Hematopoietic multipotent progenitor cell (in vitro differentiated cells): ENCODE measurements at places on chromosomes 12 and 14. TPM values are rescaled to one million over a fixed set of nuclear protein-coding genes. Genes with fewer than 3 reads are reported as not detected.

GRCh38 chr14:100076606-100077005, 11.4 kb downstream of the EVL start:
- no peak for DNase-seq

GRCh38 chr14:101559624-101560533, 1.4 kb upstream of the DIO3 start:
- no peak for DNase-seq

GRCh38 chr14:47327336-47327735, 348.1 kb downstream of the MDGA2 start:
- DNase-seq, result no peak

DNA sequence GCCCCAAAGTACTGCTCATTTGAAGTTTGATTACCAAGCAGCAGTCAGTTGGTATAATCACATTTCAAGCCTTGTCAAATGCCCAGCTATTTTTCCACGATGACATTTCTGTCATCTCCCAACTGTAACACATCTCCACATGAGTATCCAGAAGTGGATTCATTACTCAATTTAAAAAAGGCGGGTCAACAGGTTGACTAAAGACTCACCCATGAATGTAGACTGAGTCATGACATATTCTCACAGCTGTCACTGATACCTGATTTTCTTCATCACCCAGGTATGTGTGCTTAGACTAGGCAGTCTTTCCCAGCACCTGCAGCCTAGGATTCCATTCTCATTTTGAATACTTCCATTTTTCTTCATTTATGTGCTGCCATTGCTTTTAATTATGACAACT, 75.1 kb upstream of the DBX2 start:
- DNase-seq, result no peak

DNA sequence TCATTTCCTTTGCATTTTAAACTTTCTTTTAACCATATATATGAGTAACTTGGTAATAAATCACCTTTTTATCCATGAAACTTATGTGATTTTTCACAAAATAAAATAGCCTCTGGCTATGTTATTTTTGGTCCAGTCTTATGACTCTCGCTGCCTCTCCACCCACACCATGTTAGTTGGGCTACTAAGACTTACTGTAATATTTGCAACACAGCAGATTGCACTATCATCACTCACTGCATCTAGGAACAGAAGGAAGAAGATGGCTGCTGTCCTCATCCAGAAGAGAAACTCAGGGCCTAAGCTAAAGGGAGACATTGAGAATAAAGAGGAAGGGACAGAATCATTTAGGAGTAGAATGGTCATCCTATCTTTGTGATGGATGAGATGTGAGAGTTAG, 12.6 kb upstream of the B4GALNT3 start:
- DNase-seq, result no peak

DNA sequence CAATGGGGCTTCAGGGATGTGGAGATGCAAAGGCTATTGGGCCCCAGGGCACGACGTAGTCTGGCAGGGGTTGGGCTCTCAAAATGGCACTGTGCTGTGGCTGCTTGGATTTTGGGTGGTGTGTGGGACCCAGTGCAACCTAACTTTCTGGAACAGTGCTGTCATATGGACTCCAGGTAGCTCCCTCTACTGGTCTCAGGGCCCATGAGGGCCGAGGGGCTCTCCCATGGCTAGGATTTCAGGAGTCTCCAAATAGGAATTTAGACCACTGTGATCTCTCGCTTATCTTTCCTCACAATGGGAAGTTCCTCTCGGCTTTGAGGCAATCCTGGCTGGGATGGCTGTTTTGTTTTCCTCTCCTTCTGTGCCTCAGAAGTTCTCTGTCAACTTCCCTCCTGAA, 68.2 kb upstream of the MUCL1 start:
- no peak for DNase-seq

GRCh38 chr12:52647601-52648000, 4.4 kb downstream of the KRT2 start:
- no peak for DNase-seq

- no peak for DNase-seq
These were observed 16.5 kb downstream of the EID3 start for GRCh38 chr12:104319918-104320626.

- DNase-seq, result no peak
These were observed 35.1 kb downstream of the NINJ2 start for GRCh38 chr12:627863-628741.

GRCh38 chr14:59358102-59358501, 107.1 kb downstream of the GPR135 start:
- DNase-seq, result no peak

GRCh38 chr12:28235985-28236384, 45.7 kb downstream of the CCDC91 start:
- no peak for DNase-seq

DNA sequence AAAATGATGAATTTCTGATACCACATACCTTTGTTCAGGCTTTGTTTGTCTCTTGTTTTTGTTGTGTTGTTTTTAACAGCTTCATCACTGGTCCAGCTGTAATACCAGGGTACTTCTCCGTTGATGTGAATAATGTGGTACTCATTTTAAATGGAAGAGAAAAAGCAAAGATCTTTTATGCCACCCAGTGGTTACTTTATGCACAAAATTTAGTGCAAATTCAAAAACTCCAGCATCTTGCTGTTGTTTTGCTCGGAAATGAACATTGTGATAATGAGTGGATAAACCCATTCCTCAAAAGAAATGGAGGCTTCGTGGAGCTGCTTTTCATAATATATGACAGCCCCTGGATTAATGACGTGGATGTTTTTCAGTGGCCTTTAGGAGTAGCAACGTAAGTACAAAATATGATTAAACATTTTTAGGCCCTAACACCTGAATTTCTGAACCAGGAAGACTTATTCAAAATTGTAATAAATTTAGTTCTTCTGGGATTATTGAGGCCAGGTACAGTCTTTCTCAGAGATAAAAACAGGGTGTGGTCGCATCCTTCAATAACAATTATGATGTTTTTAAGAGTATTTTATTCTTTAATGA, 22.4 kb downstream of the RXYLT1 start:
- DNase-seq, result peak; percentile 63

- no peak for DNase-seq
These were observed 10.6 kb upstream of the PSEN1 start for GRCh38 chr14:73125746-73126145.

GRCh38 chr14:83300476-83301064, 1766.9 kb upstream of the SEL1L start:
- no peak for DNase-seq

- no peak for DNase-seq
These were observed 888 bp upstream of the PPP1R12A start for GRCh38 chr12:79935624-79936345.

GRCh38 chr12:81086342-81086741, 8.5 kb downstream of the ACSS3 start:
- no peak for DNase-seq

- no peak for DNase-seq
These were observed 2.1 kb downstream of the FBXO21 start for GRCh38 chr12:117188121-117188665.

GRCh38 chr12:25761356-25761755, 197.1 kb upstream of the RASSF8 start:
- DNase-seq, result no peak

DNA sequence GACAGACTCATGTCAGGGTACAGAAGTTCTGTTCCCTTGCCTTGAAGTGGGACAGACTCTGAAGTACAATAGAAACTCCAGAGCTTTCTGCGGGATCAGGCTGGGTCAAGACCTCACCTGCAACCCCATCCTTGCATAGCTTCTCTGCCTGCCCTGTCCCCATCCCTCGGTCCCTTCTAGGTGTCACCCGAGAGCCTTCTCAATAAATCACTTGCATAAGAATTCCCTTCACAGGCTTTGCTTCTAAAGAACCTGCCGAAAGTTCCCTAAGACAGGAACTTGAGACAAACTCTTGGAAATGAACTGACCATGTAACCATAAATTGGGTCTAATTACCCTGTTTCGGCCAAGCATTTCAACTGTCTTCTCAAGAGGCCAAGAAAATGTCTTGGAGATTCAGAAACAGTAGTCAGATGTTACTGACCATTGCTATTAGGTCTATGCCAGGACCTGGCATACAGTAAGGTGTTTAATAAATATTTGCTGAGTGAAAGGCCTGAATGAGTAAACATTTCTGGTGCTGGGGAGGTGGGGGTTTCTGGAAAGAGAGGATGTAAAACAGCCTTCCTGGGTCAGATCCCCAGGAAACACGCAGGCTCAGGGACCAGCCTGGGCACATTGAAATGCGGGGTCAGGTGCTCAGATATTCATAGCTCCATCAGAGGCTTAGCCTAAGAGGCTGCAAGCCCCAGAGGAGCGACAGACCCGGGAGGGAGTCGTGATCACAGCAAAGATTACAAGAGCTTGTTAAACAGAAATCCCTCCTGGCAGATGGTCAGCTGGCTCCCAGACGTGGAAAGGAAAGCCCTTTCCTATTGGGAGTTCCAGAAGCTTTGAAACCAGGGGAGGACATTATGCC, 226.2 kb upstream of the LHX5 start:
- no peak for DNase-seq

DNA sequence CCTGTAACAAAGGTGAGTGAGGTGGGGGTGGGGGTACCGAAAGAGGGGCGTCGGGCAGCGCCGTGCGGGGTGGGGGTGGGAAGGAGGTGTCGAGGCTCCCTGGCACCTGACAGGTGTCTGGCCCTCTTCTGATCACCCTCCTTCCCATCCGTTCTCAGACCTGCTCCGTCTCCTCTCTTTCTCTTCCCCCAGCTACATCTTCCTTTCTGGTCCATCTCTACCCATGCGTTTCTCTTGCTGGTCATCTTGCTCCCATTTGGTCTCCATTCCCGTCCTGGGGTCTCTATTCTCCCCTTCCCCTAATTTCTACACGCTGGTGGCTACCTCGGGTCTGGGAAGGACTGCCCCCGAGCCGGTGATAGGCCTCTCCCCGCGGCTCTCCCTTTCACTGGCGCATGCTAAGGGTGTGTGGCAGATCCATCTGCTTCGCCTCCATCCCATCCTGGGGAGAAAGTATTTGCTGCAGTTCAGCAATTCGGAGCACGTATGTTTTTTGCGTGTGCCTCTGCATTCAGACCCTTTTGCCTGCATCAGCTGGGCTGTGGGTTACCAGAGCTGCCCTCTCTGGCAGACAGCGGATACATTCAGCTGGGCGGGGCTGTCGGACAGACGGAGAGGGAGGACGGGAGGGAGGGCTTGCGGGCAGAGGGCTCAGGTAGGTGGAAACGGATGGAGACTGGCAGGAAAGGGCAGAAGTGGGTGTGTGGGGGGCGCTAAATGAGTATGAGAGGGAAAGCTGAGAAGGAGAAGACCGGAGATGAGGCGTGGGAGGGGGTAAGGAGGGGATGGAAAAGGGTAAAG, 730 bp downstream of the CLSTN3 start:
- DNase-seq, result peak; percentile 48

DNA sequence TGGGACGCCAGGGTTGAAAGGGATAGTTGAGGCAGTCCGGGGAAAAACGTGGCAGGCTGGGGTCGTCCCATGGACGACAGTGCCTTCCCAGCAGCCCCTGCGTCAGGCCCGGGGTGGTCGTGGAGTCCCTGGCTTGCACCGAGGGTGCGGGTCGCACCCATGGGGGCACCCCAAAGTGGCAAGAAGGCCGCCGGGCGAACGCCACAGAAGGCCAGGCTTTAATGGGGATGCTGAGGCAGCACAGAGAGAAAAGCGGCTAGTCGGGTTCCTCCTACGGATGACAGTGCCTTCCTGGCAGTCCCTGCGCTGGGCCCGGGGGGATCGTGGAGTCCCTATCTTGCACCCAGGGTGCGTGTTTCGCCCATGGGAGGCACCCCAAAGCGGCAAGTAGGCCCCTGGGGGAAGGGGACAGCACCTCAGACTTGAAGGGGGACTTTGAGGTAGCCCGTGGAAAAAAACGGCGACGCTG, 158.6 kb upstream of the ALG10B start:
- DNase-seq, result no peak

Gene LUM
- total RNA-seq, result 0.27 TPM

Gene PLEK2
- total RNA-seq, result not detected

Gene ACVRL1
- total RNA-seq, result under 0.01 TPM

Gene SPRYD4
- 4.0 TPM for total RNA-seq

Gene TPPP2
- total RNA-seq, result not detected

Gene SERPINA5
- total RNA-seq, result not detected

Gene HVCN1
- total RNA-seq, result 8.6 TPM

Gene CIDEB
- 20.2 TPM for total RNA-seq

Gene KRT79
- under 0.01 TPM for total RNA-seq

Gene BAZ1A
- 14.3 TPM for total RNA-seq
